ENCODE measurements at places on chromosomes 5 and 9.

DNA sequence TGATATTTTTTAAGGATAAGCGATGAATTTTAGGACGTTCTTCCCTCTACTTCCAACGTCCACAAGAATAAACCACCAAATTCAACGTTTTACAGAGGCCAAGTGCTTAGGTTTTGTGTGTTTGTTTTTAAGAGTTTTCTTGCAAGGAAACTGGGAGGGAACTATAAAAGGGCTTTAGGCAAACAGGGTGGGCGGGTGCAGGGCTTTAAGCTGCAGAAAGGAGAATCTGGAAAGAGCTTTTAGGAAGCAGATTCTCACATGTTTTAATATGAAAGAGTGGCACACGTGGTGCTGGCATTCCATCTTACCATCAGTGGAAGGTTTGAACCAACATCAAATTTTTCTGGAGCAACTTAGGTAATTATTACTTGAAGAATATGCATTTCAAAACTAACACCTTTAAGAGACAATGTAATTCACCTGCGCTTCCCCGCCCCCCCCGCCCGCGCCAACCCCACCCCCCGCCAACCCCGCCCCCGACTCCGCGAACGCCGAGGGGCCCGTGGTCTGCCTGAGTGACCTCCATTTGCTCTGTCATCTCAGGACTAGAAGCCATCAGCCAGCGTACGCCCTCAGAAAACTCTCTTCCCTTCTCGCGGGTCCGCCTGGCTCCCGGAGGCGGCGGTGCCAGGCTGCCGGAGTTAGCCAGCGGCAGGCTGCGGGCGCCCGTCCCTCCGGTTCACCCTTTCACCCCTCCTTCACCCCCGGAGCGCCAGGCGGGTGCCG lies 911 bp upstream of the PIK3R1 start:
- peak; percentile 38 for DNase-seq

- no peak for DNase-seq
Observed at GRCh38 chr5:141958546-141959172, 657 bp upstream of the PCDH12 start.

- DNase-seq: no peak
Observed at GRCh38 chr5:33720176-33720575, 171.6 kb downstream of the ADAMTS12 start.

DNA sequence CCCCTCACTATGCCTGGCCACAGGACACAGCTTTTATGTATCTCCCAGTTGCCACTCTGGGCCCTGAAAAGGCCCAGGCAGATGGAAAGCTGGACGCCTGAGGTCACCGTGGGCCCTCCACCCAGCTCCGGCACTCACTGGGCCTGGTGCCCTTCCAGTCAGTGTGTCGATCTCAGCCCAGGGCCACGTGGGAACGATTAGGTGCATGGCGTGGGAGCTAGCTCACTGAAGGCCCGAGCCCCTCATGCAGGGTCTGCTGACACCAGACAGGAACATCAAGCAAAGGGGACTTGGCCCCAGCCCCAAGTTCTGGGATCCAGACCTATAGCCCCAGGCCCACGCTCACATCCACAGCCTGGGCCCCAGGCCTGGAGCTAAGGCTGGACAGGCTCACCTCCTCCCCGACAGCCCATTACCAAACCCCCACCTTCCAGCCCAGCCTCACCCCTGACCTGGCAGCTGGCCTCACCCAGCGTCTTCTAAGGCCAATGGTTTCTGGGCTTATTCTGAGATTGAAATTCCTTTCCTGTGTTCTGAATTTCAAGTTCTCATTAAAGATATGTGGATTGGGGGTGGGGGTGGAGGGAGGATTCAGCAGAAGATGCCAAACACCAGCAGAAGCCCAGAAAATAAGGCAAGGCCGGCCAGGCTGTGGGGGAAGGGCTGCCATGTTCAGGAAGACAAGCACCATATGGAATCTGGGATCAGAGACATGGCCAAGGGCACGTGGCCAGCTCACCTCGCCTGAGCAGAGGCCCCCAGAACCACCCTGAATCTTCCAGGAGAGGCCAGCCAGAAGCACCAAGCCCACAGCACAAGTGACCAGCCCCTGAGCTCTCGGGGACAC lies 74.5 kb downstream of the ADAMTS2 start:
- no peak for DNase-seq

DNA sequence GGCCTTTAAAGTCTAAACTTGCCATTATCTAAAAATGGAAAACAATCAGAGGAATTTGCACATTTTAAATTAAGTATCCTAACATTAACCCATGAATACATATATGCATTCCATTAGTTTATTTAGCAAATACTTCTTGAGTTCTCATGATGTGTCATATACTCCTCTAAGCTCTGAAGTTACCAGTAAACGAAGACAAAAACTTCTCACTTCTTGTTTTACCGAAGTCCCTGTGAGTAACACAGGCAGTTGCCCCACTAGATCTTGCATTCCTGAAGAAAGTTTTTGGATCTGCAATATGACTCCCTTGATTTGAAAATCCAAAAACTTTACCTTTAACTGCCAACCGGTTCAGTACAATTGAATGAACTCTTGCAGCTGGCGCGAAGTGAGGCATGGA lies 439.0 kb upstream of the MPDZ start:
- no peak for DNase-seq

DNA sequence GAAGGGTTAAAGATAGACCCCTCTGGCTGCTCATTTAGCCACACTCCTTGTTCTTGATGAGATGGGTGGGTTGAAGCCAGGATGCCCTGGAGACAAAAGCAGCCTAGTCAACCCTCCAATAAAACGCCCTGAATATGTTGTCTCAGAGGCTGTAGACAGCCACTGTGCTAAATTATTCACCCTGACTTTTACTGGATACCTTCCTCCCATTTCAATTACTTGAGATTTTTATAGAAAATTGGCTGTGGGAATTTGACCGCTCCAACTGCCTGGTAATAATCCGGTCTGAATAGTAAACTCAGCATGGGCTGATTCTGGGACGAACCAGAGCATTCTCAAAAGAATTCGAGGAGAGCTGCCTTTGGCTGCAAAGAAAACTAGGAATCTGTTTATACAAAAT lies 104.2 kb downstream of the SNX18 start:
- no peak for DNase-seq

DNA sequence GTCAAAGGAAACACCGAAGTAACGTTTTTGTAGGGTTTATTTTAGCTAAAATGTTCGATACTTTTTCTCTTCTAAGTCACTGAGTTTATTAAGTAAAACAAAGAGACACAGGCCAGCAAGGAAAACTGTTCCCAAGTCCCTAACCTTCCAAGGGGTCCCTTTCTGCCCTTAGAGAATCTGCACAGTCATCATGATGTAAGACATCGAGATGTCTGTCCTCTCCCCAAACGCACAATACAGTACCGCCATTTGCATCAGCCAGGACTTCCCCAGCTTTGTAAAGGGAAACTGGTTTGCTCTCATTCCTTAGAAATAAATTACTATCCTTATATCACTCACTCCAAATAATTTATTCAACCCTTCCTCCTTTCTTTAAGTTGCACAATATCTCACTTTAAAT lies 89.3 kb downstream of the MARCHF11 start:
- no peak for DNase-seq

DNA sequence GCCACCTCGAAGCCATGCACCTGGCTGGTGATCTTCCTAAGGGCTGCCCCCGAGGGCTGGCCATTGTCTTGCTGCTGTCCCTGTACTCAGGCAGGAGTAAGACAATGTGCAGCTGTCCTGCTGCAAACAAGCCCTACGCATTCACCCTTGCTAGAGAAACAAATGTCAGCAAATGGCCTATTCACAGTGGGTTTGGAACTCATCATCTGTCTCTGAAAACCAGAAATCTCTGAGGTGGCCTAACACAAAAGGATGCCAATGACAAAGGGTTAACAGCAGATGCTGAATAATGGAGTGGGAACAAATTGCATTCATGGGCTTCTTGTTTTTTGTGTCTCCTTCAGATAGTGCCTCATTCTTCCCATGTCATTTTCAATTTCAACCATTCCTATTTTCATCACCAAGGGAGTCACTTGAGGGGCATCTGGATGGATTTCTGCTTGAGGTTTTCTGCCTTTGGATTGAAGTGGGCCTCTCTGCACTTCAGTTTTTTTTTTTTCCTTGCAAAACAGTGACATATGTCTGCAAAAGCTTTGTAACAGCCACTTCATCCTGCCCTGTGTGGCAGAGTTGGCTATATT lies 261.6 kb upstream of the VLDLR start:
- no peak for DNase-seq

DNA sequence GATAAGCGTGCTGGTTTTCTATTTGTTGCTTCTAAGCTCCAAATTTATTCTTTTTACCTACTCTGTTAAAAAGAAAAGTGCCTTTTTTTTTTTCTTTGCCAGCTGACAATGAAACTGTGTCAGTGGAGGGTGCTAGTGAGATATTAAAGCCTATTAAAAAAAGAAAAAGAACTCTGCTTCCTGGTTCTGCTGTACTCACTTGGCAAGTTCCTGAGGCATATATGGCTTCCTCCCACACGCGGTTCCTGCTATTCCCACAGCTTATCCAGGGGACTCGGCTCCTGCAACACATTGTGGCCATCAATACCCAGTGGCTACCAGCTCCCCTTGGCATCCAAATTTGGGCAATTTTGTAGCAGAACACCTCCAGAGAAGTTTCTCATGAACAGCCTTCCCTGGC lies 1977.7 kb upstream of the CDH9 start:
- peak; percentile 4 for DNase-seq
